ENCODE measurements at places on chromosomes 12 and 14.

DNA sequence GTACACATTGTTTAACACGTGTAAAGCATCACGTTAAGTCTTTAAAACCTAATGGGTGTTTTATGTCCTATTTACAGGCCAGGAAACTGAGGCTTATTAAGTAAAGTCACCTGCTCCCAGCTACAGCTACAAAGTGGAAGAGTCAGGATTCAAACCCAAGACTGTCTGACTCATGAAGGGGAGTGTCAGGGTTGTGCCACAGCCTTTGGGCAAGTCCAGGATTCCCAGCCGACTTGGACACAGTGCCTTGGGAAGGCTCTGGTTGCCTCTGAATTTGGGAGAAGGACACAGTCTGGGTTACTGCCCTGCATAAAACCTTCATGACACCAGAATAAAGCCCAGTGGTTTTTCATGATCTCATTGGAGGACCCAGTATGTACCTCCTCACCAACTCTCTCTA is 7.3 kb downstream of the RNU4-2 start:
- DNase-seq = no peak

DNA sequence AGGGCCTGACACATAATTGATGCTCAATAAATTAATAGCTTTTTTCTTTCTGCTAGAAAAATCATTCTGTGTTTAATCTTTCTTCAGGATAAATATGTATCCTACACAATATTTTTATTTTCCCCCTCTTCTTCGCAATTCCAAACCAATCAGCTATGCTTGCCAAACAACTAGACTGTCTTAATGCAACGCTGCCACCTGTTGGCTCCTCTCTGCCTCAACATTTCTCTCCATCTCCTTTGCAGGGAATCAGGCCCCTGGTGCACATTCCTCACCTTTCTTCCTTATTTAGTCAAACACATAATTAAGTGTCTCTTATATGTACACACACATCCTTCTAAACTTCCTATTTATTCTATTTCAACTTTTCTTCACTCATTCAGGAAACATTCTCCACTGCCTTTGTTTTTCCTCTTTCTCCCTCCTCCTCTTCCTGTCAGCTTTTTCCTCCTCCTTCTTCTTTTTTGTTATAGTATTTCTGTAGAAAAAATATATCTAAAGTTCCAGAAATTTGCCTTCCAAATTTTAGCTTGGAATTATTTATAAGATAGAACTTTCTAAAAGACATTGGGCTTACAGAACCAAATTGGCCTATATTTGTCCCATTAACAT is 406.0 kb downstream of the PRKD1 start:
- DNase-seq = peak; percentile 3

GRCh38 chr12:25979059-25979458 is 20.6 kb downstream of the RASSF8 start:
- no peak for DNase-seq

- peak; percentile 87 for DNase-seq
These were observed 2.9 kb upstream of the CACNB3 start for GRCh38 chr12:48815126-48816110.

DNA sequence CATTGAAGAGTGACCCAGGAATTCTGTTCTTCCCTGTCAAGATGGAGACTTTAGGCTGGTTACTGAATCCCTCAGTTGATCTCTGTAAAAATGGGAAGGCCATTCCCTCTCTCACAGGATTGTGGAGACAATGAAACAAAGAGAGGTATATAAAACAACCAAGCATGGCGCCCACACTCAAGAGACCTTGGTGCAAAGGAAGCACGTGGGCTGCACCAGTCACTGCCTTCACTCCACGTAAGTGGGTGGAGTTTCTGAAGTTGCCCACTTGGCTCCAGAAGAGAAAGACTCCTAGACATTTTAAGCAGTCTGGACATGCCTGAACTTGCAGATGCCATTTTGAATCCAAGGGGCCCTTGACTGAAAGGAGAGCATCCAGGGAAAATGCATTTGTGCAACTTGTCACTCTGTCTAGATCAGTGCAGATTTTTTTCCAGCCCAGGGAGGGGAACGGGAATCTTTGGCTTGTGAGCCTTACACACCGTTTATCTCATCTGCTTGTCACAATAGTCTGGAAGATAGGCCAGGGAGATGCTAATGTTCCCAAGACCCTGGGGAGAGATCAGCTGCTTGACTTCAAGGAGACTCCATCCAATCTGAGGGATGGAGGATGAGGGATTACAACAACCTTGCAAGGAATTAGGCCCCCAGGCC is 96.9 kb upstream of the TBX3 start:
- DNase-seq = no peak

- DNase-seq = no peak
These were observed 16.7 kb downstream of the AHSA1 start for GRCh38 chr14:77474479-77475177.

DNA sequence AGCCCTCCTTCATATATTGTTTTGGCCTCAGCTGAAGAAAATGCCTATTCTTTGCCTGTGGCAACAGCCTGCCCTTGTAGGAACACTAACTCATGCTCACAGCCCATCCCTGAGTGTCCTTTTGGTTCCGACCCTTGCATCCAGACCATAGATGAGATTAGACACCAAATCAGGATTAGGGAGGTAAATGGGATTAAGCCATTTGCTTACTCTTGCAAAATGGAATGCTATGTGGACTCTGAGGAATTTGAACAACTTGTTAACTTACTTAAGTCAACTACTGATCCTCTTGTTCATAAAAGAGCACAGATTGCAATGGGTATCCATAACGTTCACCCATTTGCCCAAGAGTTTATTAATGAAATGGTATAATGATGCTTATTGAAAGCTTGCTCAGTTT is 27.3 kb downstream of the TSHR start:
- DNase-seq = no peak

DNA sequence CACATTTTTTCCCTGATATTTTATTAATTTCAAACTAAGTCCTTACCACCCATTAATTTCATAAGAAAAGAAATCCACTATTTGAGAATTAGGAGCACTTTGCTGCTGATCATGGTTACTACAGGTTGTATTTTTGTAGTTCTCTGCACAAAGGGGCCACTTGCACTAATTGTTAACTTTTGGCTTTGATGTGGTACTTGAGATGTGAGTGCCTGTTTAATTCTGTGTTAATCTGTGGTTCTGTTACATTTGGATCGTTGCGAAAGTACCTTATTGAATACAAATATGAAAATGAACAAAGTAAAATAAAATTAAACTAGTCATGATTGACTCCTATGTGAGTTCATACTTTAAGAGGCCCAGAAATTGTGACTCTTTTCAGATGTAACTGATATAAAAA is 374.9 kb upstream of the RGS6 start:
- no peak for DNase-seq

DNA sequence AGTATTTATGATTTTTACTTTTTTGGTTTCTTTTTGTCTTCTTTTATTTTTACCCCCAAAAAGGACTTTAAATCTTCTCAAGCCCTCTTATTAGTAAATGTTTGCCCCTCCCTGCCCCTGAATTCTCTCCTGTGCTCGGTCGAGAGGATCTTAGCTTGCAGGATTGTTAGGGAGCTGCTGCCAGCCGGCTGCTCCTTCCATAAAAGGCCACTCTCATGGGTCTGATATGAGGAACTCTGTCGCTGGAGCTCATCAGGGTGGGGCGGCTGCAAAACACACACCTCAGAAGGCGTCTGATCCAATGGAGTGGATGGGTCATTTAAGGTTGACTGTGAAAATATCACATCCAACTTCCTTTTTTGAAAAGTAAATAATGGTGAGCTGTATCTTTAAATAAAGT is 8.5 kb downstream of the LTBR start:
- DNase-seq = no peak

GRCh38 chr14:51607711-51608110 is 44.0 kb upstream of the FRMD6 start:
- DNase-seq = no peak

- DNase-seq = peak; percentile 58
These were observed at the start of gene NTN4 for GRCh38 chr12:95790033-95790916. Gene NTN4 (minus strand): TSS chr12:95790764. CDS start chr12:95790309, 455 bp downstream.

- DNase-seq = no peak
These were observed 2.0 kb upstream of the ANKRD9 start for GRCh38 chr14:102511538-102511937.
